AG08395 (cell line): ENCODE measurements at places on chromosomes 3 and 15.

GRCh38 chr3:49803465-49804140, 542 bp downstream of the INKA1 start:
- no peak for DNase-seq

GRCh38 chr3:117059067-117059955, 349.7 kb downstream of the TUSC7 start:
- DNase-seq, result peak; percentile 15

GRCh38 chr3:3342141-3342540, 162.7 kb upstream of the CRBN start:
- DNase-seq, result no peak

DNA sequence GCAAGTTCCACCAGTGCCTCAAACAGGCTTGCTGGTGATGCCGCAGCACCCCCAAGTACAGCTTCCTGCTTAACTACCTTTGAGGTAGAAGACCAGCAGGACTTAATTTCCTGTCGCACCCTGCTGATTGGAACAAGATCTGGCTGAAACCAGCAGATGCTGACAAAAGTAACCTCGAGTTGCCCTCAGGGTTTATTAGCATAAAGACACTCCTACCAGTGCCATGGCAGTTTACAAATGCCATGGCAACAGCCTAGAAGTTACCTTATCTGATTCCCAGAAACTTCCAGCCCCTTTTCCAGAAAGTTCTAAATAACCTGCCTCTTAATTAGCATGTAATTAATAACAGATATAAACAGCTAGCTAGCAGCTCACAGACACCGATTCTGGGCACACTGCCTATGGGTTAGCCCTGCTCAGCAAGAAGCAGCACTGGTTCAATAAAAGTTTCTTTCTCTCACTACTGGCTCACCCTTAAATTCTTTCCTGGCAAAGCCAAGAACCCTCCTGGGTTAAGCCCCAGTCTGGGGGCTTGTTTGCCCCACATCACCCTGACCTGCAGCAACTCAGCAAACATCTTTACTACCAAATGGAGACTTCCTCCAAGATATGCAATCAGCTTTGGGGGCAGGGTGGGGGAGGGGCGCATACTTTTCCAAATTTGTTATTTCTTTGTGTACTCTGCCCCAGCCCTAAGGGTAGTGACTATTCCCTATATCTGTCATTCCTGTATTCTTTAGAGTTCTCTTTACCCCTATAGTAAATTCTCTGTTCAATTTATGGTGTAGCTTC, 54.2 kb downstream of the MAP4 start:
- peak; percentile 10 for DNase-seq

DNA sequence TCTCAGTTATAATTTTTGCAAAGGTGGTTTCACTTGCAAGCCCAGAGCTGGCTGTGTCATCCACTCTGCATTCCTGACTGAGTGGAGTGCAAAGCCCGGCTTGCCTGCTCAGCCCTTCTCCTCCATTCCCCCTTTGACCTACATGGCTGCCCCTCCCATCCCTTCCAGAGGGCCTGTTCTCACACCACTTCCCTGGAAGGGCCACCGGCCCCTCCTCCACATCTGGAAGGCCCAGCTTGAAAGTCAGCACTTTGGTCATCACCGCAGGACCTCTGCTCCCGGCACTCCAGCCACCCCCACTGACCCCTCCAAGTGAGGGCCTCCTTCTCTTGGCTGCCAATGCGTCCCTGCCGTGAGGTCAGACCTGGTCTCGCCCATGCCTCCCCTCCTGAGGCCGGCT, 74.1 kb upstream of the RNF7 start:
- peak; percentile 45 for DNase-seq

- DNase-seq, result no peak
Measured at GRCh38 chr15:25799906-25800700, 63.0 kb downstream of the ATP10A start.

- DNase-seq, result no peak
Measured at GRCh38 chr3:14340960-14341708, 61.3 kb upstream of the SLC6A6 start.

- no peak for DNase-seq
Measured at GRCh38 chr3:112116748-112117186, 16.3 kb downstream of the GCSAM start.

DNA sequence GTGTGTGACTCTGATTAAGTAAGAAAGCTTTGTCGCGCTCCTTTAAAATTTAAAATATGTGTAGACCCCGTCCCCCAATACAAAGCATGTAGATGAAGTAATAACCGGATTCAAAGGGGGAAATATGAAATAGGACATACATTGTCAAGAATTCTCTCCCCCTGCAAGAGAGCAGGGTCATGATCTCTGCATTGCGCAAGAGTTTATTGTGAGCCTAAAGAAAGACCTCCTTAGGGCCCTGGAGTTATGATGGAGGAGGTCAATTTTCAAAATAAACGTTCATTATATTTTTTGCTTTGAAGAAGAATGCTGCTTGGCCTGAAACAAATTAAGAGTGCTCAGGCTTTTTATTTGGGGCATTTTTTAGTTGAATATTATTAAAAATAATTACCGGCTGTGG, 235.0 kb downstream of the SHOX2 start:
- no peak for DNase-seq

DNA sequence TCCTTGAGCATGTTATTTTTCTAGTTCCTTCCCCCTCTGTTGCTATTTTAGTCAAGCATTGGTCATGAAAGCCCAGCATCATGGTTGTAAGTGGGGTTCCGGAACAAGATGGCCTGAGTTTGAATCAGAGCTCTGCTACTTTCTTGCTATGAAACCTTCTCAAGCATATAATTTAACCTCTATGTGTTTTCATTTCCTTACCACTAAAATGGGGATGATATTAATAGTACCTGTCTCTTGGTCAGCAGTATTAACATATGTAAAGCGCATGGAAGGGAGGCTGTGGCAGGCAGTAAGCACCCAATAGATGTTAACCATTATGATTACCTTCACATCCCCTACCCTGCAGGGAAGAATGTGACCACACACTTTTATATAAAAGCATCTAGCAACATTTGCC, 14.3 kb upstream of the SPRED1 start:
- no peak for DNase-seq

DNA sequence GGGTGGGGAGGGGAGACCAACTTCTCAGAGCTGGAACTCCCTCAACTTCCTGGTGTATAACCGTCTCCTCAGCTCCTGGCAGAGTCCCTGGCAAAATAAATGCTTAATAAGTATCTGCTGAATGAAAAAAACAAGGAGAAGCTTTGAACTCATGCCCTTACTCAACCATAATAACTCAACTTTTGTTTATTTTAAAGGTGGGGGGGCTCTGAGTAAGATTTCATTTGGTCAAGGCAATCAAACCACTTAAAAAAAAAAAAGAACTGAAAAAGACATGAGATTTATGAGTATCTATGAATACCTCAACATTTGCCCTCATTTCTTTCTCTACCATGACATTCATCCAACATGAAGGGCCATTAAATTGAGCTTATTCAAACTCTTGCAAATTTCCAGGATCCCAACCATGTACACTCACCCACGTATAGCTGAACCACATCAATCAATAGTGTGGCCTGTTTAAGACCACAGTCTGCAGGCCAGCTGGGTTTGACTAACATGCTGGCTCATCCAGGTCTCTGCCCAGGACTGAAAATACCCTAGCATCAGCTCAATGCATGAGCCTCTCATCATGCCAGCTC, 157.9 kb downstream of the FOXP1 start:
- DNase-seq, result peak; percentile 54

DNA sequence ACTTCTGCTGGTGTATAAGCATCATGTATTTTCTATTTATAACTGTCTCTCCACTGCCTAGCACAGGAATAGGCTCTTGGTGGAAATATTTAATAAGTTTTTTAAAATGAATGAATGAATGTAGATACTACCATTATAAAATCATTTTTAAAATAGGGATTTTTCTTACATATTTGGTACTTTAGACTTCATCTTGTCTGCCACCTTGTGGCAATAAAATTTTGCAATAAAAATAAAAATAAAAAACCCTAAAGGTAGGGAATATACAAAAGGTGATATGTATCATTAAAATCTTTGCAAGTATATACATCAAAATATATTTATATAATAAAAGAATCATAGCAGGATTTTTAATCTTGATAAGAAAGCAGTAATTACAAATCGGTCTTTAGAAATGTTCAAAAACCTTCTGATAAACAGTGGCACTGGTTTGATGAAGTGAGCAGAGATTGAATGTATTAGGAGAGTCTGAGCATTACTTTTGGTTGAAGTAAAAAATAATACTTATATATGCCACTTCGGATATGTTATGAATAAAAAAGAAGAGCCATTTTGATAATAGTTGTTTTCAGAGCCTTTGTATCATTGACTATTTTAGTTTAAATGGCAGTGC, 95.2 kb downstream of the SPATA16 start:
- DNase-seq, result no peak
